Neural crest cell (in vitro differentiated cells): ENCODE measurements at places on chromosomes 7 and 10. TPM values are rescaled to one million over a fixed set of nuclear protein-coding genes. Genes with fewer than 3 reads are reported as not detected.

DNA sequence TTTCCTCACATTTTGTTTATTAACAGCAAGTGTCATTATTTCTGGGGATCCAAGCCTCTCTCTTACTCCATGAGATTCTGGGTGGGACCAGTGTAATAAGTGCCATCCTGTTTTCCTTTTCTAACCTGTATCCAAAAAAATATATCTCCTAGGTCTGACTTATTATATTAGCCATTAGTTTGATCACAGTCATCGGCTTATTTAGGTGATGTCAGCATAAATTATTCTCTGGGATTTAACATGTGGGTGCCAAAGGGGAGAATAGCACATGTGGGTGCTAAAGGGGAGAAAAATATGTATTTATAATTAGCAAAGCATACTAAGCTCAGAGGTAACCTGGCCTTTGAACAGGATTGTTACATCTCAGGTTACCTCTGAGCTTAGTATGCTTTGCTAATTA is 293.8 kb upstream of the SEMA3D start:
- DNase-seq: no peak

DNA sequence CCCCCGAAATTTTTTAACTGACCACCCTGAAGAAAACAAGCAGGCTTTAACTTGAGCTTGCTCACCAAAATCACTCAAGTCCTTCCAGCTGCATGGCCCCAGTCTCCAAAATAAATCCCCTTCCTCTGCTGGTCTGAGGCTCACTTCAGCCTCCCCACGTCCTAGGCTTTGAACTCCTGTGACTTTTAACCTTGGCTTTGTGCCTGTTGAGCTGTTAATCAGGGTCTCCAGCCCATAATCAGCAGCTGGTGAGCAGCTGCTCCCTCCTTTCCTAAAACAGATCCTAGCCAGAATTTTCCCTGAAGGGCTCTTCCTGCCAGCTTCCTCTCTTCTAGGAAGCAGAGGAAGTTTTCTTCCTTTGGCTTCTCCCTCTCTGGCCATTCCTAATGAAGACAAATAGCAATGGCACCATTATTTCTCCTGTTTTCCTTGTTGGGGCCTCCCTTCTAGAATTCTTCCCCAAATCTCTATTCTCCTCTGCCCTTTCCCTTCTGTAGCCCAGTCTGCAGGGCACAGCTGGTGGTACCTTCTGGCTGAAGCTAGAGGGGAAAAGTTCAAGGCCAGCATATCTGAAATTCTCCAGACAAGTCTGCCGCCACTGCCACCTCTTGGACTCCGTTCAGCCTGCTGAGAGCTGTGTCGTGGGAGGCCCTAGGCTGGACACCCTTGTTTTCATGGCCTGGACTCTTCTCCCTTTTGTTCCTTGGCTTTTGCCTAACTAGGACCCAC is 152.1 kb downstream of the NOC3L start:
- DNase-seq: no peak

GRCh38 chr7:1232623-1233332 is at the start of gene UNCX:
Gene UNCX (plus strand): TSS chr7:1232872. CDS start chr7:1233018, 146 bp downstream.
- DNase-seq: no peak

- no peak for DNase-seq
These were observed 10.4 kb downstream of the HDAC9 start for GRCh38 chr7:18505870-18506460.

- no peak for DNase-seq
These were observed 32.8 kb downstream of the KIAA1549 start for GRCh38 chr7:138948403-138948802.

GRCh38 chr10:59674215-59674836 is 35.3 kb downstream of the SLC16A9 start:
- no peak for DNase-seq

- DNase-seq: peak; percentile 77
These were observed 21.4 kb upstream of the VOPP1 start for GRCh38 chr7:55593515-55594318.

The ANKRD26 gene
- 17.5 and 17.8 TPM in 2 replicates for total RNA-seq

The MMP21 gene
- not detected in 2 replicates for total RNA-seq

DNA sequence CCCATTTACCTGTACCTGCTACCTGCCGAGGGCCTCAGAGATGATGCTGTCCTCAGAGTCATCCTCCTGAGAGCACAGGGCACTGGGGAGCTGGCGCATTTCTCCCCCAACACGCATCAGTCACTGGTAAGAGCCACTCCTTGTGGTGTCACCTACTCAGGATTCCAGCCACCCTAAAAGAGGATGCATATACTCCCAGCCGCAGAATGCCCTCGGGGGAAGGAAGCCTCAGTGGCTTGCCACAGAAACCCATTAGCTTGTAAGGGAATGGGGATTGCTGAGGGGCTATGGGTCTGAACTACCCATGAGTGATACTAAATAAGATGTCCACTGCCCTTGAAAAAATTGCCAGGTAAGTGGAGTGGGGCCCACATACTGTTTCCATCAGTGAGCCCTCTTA is 279.2 kb downstream of the WDR11 start:
- DNase-seq: no peak

The FAM237B gene
- total RNA-seq: not detected in 2 replicates

GRCh38 chr7:55365675-55366460 is 731 bp downstream of the LANCL2 start:
- peak; percentile 89 for DNase-seq
